ENCODE measurements at places on chromosomes 1 and 21. TPM values are rescaled to one million over a fixed set of nuclear protein-coding genes. Genes with fewer than 3 reads are reported as not detected.

IVL gene
- not detected for total RNA-seq

C21orf58 gene
- total RNA-seq: 13.5 TPM

PLA2G2D gene
- under 0.01 TPM for total RNA-seq

ETV3L gene
- total RNA-seq: not detected

ERG gene
- total RNA-seq: 89.1 TPM

NUP210L gene
- under 0.01 TPM for total RNA-seq

G0S2 gene
- 5.1 TPM for total RNA-seq

DNA sequence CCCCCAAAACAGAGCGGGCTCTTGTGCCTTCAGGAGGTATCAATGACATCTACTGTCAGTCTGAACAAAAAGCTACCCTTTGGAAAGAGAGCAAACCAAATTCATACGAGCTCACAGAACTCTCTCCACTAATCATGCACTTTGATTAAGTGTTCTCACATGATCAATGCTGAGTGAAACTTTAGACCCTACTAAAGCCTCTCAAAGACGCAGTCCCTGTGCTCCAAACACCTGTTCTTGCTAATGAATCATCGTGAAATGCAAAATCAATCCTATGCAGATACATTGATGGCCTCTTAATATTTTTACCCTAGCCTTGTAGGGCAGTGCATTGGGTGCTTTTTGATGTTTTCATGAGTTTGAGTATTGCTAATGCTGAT is 113.4 kb downstream of the ZBTB18 start:
- no peak for DNase-seq

DNA sequence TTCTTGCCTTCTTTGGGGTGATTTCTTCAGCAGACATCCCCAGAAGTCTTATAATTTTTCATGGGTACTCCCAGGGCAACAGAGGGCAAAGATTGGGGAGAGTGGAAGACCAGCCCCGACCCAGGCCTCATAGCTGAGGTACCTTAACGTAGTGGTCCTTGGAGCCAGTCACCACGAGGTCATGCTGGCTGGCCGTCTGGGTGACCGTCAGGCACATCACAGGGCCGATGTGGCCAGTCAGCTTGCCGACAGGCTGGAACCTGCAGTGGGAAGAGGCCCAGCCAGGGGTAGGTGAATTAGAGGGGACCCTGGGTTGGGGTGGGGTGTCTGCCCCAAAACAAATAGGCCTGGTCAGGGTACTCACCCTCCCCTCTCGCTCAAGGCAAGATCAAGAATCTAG is 46.9 kb downstream of the KIF21B start:
- no peak for DNase-seq

- peak; percentile 53 for DNase-seq
Observed at GRCh38 chr1:55277377-55278130, 62.4 kb upstream of the USP24 start.

DNA sequence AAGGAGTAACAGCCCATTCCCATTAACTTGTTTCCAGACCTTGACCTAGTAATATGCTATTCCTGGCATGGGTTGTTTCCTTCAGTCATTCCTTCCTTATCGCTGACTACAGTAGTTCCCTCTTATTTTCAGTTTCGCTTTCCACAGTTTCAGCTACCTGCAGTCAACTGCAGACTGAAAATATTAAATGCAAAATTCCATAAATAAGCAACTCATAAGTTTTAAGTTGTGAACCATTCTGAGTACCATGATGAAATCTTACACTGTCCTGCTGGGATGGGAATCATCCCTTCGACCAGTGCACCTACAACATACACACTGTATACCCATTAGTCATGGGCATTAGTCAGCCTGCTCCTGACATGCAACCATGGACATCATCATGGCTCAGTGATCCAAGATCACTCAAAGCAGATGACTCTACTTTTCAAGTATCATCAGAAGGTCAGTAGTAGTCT is 66.7 kb downstream of the CCDC30 start:
- DNase-seq: peak; percentile 44

GRCh38 chr21:24428591-24429199 is 1178.6 kb downstream of the MRPL39 start:
- DNase-seq: no peak

GRCh38 chr1:119046785-119047438 is 58.8 kb upstream of the TBX15 start:
- DNase-seq: no peak

GRCh38 chr1:57222307-57222706 is 201.6 kb downstream of the DAB1 start:
- no peak for DNase-seq

DNA sequence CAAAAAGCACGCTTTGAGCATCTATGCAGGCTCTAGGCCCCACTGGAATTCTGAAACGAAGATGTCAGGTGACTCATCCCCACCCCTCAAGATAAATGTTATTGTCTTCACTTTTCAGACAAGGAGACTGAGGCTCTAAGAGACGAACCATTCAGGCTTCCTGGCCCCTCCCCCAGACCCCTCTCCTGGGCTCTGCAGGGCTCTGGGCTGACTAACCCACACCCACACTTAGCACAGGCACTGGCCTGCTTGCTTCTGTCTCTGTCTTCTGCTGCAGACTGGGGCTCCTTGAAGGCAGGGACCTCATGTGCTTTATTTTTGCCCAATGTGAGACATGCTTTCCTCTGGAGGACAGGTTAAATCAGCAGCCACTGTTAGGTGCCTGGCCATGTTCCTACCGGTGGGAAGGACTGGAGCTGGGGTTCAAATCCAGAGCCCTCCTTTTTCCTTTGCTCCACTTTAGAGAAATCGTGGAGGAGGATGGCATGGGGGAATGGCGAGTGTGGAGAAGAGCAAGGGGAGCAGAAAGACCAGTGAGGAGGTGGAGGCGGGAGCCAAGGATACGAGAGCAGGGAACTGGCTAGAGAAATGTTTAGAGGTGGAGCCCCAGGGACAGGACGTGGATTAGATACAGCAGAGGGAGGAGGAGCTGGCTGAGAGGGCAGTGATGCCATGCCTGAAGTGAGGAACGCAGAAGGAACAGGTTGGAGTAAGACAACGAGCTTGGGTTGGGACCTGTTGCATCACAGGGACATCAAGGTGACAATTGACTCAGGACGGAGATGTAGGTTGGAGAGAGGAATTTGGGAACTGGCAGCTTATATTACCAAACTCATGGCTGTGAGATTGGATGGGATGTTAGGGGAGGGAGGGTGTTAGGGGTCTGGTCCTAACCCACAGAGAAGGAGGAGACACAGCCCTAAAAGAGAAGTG is 1.7 kb downstream of the TMEM125 start:
- DNase-seq: no peak

DNA sequence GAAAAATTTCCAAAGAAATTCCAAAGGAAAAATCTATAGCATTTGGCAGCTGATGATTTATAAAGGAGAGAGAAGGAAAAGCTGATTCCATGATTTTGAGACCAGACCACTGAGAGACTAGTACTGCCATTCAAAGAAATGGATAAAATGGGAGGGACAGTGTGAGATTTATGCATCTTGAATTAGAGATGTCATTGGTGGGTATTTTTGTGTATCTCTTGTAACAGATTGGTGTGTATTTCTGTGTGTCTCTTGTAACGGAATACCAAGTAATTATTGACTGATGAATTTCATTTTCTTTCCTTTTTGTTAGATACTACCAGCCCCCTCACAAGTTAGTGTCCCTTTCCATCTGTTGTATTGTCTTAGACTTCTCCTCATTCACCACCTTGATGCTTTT is 102.2 kb downstream of the OLFML2B start:
- no peak for DNase-seq

DNA sequence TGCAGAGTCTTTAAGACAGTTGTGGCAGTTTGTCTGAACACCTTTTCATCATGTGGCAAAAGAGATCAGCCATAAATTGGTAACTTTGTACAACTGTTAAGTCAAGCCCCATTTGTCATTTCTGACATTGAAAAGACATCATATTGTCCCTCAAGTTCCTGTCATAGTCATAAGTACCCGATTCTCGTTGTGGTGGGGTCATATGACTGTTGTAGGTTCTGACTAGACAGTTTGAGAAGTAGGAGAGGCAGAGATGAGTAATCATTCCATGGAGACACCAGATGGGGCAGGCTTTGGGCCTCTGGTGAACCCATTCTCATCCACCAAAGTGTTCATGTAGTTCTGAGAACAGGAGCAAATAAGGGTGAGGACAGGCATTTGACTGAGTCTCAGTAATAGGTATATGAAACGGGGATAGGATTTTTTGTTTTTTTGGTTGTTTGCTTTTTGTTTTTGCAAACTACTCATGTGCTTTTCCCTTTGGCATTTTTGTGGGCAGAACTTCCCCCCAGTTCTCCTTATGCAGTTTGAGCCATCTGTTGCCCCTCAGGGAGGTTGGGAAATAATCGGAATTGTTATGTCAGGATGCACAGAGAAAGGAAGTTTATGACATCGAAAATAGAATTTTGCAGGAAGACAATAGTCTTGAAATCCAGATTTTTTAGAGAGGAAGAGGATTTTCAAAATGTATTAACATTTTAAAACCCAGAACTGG is 86.9 kb upstream of the KCNE2 start:
- no peak for DNase-seq
